ENCODE measurements at places on chromosomes 7 and 10.
A peak's percentile ranks its signal among the peaks of the same experiment; 100 is the strongest.

GRCh38 chr7:80720146-80720545 is 81.7 kb downstream of the CD36 start:
- no peak for DNase-seq

GRCh38 chr10:88289342-88289741 is 293.8 kb downstream of the RNLS start:
- no peak for DNase-seq

- no peak for DNase-seq
Observed at GRCh38 chr10:24177636-24178035, 31.3 kb upstream of the KIAA1217 start.

GRCh38 chr7:22179442-22179879 is 177.5 kb downstream of the RAPGEF5 start:
- DNase-seq, result no peak

DNA sequence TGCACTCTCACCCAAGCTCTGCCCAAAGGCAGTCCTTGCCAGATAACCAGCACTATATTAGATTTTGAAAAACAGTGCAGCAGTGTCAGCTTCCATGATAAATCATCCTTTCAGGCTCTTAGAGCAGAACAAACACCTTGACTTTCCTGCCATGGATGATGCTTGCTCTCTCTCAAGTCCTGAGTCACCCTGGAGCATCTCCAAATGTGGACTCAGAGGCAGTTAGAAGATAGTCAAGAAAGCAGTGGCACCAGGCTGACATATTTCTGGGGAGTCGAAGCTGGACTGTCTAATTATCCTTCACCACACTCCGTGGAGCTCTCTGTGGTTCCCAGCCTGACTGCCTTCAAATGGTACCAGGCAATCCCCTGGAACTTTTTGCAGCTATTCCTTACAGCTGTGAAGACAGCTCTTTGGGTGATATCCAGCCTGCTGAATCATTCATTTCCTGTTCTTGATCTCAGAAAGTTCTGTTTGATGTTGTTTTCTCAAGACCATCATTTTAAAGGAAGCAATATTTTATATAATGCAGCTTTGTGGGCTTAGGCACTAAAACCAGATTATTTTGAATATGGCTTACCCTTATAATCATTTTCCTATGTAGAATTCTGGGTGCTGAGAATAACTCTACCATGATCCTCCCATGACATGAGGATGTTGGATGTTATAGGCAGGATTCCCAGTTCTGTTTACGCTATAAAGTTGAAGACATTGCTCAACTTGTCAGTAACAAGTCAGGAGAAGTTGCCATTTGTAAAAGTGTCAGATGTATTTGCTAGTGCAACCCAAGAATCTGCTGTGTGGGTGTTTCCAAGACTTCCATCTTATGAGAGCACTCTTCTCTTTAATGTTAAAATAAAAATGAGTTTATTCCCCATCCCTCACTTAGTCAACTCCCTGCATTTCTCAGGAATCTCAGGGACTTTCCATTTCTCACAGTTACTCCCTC is 233.8 kb downstream of the C7orf25 start:
- DNase-seq, result no peak

GRCh38 chr10:96441987-96442643 is 71.6 kb downstream of the TLL2 start:
- no peak for DNase-seq

DNA sequence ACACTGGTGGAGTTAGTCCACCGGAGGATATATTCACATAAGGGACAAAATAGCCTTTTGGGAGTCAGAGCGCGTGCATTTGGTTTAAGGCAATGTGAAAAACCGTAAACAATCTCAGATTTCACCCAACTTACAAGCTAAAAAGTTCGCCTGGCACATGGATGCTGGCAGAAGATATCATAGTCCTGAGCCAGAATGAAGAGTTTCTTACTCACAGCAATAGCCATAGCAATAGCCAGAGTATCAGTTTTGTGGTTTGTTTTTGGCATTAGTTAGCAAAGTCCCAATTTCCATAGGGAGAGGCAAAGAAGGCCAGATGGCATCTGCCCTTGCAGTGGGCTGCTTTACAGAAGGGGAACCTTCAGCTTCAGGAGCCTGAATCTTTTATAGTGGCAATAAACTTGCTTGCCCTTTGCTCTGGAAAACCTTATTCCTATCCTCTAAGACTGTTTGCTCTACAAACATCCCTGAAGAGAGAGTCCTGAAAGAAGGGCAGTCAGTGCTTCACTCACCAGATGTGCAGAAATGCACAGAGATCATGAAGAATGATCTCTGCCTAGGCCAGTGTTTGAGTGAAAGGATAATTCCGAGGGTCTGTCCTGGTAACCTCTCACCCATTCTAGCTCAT is 28.7 kb upstream of the RSBN1L start:
- no peak for DNase-seq

- peak; percentile 42 for DNase-seq
Observed at GRCh38 chr10:97463363-97464132, 17.6 kb downstream of the ZDHHC16 start.

- no peak for DNase-seq
Observed at GRCh38 chr10:24762161-24762924, 38.7 kb upstream of the ARHGAP21 start.
